Left lung (tissue), 14 donors: ENCODE measurements at places on chromosomes 1 and 21. TPM values are rescaled to one million over a fixed set of nuclear protein-coding genes. Genes with fewer than 3 reads are reported as not detected.

HOOK1 gene
- polyA plus RNA-seq: 29.8 TPM

AVPR1B gene
- not detected for polyA plus RNA-seq

TNFRSF25 gene
- polyA plus RNA-seq: 20.3 TPM

AMY1B gene
- polyA plus RNA-seq: not detected

CD48 gene
- polyA plus RNA-seq: 6.5 TPM

LRRIQ3 gene
- polyA plus RNA-seq: 1.5 TPM

LCE1B gene
- polyA plus RNA-seq: not detected
